ENCODE measurements at places on chromosomes 7 and 10.

DNA sequence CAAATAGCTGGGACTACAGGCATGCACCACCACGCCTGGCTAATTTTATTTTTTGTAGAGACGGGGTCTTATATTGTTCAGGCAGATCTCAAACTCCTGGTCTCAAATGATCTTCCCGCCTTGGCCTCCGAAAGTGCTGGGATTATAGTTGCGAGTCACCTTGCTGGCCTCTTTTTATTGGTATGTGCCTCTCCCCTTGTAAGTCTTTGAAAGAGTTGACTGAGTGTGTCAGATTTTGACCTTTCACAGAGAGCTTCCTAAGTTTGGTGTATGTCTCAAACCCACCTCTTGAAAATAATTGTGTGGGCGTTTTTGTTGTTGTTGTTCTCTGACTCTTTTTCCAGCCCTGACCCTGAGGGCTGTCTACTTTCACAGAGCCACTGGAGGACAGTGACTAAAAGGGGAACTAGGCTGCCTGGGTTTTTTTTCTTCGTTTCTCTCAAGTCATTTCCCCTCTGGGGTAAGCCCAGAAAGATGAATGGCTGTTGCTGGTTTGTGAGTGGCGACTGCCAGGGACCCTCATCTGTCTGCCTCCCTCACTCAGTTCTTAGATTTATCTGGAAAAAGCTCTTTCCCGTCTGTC is 262.8 kb downstream of the ZEB1 start:
- peak; percentile 82 for DNase-seq

DNA sequence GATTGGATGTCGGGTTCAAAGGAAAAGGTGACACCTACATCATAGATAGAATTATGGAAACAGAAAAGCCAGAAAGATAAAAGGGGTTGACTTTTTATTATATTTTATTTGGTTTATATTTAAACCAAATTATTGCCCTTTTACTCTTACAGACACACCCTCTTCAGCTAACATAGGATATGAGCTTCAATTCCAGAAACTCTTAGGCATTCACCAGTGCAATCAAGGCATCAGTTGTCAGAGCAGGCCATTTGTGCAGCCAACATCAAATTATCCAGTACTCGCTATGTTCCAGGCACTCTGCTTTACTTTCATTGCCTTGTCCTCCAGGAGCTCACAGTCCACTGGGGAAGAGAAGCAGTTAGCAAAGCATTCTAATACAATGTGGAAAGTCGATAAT is 347.5 kb downstream of the TFEC start:
- no peak for DNase-seq

DNA sequence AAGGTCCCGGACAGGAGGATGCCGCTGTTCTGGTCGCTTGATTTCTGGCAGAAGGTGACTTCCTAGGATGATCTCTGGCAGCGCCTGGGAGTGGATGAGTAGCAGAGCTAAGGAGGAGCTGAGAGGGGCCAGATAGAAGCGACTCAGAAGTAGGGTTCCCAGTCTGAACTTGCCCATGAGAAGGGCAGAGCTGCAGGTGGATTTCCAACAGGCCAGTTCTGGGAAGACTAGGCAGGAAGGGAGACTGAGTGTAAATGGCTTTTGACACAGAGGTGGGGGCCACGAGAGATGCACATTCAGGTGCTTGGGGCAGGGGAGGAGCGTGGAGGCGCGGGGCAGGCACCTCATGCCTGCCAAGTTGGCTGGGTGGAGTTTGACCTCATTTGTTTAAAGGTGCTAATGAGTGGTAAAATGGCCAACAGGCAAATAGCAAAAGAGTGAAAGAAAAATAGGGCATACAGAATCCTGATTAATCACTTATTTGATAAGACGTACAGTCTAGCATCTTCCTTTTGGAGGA is 58.8 kb downstream of the SHH start:
- DNase-seq: no peak

- no peak for DNase-seq
These were observed 33.0 kb upstream of the UNC5B start for GRCh38 chr10:71179382-71179781.

DNA sequence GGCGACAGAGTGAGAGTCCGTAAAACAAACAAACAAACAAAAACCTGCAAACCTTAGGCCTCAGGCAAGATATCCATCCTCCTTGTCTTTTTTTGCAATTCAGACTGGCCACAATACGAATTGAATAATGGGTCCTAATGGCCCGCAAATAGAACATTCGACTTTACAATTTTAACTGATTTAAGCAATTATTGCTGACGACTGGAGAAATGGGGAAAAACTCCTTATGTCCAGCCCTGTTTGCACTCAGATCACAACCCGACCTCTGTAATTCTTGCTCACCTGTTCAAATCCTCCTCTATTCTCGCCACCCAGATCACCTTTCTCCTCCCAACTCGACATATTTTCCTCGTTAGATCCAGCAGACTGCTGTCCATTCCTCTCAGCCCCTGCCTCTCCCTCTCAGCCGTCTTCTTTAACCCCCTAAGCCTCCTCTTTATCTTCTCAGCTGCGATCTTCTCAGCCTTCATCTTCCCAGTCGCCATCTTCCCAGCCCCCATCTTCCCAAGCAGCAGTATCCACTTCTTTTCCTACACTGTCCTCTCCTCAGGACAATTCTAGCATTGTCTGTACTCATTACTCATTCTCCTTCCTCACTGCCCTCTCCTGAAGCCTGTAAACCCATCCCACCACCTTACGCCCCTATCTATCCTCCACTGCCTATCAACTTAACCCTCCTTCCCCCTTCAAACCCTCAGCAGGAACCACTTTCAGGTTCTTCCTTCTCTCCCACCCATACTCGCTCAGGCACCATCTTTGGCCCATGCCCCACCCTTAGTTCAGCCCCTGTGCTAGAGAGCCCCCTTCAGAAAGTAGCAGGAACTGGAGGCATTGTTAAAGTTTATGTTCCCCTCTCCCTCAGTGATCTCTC is 61.8 kb downstream of the LRRC17 start:
- no peak for DNase-seq

- DNase-seq: no peak
These were observed 50.7 kb downstream of the UBE3C start for GRCh38 chr7:157189405-157189804.

- DNase-seq: no peak
These were observed 138.4 kb downstream of the MDFIC start for GRCh38 chr7:115060095-115060870.

DNA sequence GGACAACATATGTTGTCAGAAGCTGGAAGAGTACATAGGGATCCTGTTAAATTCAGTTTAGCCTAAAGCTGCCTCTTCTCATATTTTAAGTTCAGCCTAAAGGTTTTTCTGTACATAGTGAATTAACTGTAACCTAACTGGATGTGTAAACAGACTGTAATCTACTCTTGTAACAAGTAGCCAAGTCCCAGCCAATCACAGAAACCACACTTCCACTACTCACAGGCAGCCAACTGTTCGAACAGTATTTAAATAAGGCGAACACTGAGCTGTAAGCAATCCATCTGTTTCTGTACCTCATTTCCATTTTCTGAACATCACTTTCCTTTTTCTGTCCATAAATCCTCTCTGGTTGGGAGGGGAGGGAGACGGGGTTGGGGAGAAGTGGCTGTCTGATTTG is 15.0 kb upstream of the STN1 start:
- no peak for DNase-seq

- DNase-seq: peak; percentile 57
These were observed 5.8 kb upstream of the C1GALT1 start for GRCh38 chr7:7176406-7177043.

GRCh38 chr7:37262181-37262580 is 186.5 kb downstream of the ELMO1 start:
- DNase-seq: no peak

DNA sequence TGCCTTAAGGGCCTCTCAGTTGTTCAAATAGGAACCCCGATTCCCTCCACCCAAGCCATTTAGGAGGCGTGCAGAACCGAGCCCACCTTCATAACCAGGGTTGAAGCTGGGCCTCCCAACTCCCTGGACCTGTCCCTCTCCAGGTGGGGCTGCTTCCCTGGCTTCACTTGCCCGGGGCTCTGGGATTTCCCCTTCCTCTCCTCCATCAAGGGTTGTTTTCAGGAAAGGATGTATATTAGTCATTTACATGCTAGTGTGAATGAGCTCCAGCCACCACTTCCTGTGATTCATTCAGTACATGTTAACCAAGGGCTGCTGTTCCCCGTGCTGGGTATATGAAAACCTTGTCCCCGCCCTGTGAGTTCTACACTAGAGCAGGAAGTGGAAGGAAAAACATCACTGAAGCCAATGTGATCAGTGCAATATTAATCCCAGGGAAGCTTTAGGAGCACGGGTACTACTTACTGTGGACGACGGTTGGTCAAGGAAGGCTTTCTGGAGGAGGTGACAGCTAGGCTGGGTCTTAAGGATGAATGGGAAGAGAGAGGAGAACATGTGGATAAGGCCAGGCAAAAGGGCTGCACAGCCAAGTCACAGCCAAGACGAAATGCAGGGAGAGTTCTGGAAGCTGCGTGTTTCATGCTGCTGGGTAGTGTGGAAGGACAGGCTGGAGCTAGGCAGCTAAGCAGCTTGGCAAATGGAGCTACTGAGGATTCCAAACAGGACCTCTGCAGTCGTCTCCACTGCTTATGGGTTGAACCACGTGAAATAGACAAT is 150.1 kb upstream of the SHH start:
- DNase-seq: no peak

- DNase-seq: no peak
These were observed 87.6 kb downstream of the XRCC2 start for GRCh38 chr7:152588350-152588749.

DNA sequence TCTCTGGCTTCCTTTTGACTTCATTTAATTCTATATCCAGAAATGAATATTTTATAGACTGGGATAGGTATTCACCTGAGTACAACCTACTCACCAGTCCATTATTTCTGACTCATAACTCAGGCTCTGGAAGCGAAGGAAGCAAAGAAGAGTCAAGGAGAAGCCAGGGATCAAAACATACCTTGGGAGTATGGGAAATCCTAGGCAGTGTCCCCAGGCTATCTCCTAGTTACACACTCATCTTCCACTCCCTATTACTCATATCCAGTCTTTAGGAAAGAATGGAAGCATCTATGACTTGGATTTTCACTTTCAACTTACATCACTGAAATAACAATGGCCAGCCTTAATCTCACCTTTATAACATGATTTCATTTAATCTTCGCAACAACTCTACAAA is 40.9 kb upstream of the ELAPOR2 start:
- no peak for DNase-seq

GRCh38 chr7:120521761-120522737 is 249.1 kb downstream of the KCND2 start:
- no peak for DNase-seq

DNA sequence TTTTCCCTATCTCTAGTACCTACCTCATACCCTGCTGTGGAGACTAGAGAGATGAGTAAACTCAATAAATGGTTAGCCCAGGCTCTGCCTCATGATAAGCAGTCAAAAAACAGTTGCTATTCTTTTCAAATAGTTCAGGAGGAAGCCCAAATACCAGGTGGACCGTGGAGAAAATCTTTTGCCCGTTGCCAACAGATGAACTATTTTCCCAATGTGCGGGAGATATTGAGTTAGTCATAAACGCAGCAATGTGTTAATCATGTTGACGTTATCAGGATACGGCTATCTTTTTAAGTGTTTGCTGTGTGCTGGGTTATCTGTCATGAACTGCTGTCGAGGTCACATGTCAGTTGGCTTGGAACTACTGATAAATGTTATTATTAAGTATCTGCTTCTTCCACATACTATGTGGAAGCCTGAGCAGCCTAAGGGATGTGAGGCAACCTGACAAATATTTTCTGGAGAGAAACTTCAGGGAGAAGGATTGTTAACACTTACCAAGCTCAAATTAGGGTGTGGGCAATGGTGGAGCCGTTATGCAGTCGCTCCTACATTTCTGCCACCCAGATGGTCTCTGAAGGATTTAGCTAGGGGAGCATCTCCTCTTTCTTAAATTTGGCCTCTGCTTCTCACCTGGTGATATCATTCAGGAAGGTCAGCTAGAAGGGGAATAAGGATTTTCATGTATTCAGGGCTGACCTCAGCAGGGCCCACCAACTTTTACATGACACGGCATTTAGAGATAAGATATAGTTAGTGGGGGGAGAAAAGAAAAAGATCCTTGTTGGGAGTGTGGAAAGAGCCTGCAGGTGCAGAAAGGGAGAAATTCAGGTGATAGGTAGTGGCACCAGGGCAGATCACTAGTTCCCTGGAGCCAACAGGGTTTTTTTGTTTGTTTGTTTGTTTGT is 33.5 kb upstream of the SLC26A3 start:
- DNase-seq: no peak

- no peak for DNase-seq
These were observed 1.7 kb downstream of the ADAP1 start for GRCh38 chr7:952548-953441.

DNA sequence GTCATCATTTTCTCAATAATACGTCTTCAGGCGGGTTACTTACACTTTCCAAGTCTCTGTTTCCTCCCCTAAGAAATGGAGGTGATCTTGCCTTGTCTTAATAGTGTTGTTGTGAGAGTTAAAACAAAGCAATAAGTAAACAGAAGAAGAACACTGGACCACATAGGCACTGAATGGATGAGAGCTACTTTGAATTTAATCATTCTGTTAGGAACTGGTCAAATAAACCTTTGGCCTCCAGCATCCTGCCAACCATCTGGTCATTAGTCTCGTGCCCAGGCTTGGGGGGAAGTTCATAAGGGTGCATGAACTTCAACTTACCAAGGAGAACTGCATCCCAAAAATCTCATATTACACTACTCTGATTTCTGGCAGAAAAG is 109.4 kb upstream of the C7orf33 start:
- no peak for DNase-seq

- no peak for DNase-seq
These were observed 1342.6 kb downstream of the REEP3 start for GRCh38 chr10:64863836-64864235.

- DNase-seq: no peak
These were observed 302.9 kb downstream of the WDR37 start for GRCh38 chr10:1358860-1359625.

DNA sequence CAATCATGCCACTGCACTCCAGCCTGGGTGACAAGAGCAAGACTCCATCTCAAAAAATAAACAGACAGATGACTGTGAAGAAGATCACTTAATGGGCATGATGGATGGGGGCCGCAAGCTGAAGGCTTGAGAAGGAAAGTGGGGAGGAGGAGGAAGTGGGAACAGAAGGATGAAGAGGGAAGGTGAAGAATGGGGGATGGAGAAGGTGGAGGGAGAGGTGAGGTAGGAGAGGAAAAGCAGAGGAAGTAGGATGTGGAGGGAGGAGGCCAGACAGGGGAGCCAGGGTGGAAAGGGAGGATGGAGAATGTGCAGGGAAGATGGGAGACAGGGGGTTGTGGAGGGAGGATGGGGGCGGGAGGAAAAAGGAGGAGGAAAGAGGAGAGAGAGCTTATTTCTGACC is 68.8 kb downstream of the SVOPL start:
- no peak for DNase-seq

DNA sequence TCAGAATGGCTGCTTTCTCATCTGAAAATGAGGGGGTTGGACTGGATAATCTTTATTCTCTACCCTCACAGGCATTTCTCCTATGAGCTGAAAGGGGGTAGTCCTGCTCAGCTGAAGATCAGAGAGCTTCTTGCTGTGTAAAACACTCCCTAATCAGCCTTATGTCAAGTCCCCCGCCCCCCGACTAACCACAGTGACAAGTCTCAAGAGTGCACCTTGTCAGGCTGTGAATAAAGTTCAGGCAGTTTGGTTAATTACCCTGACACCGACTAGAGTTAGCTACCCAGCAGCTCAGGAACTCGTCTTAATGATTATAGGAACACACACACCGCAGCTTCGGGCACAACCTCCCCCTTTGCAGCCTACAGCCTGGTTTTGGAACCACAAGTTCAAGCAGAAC is 513.7 kb downstream of the RPS24 start:
- DNase-seq: no peak
